Immature natural killer cell (primary cell): ENCODE measurements at places on chromosomes 4 and X. TPM values are rescaled to one million over a fixed set of nuclear protein-coding genes. Genes with fewer than 3 reads are reported as not detected.
A peak's percentile ranks its signal among the peaks of the same experiment; 100 is the strongest.

GRCh38 chr4:675980-676870 is 1.9 kb downstream of the MYL5 start:
- DNase-seq = no peak
- H3K4me3 ChIP-seq = no peak overlapping the region
- H3K36me3 ChIP-seq = peaks cover 4% of the 10 kb centered on the region
- peaks cover 13% of the 10 kb centered on the region for H3K27me3 ChIP-seq
- peaks cover 24% of the 10 kb centered on the region for H3K4me1 ChIP-seq

DNA sequence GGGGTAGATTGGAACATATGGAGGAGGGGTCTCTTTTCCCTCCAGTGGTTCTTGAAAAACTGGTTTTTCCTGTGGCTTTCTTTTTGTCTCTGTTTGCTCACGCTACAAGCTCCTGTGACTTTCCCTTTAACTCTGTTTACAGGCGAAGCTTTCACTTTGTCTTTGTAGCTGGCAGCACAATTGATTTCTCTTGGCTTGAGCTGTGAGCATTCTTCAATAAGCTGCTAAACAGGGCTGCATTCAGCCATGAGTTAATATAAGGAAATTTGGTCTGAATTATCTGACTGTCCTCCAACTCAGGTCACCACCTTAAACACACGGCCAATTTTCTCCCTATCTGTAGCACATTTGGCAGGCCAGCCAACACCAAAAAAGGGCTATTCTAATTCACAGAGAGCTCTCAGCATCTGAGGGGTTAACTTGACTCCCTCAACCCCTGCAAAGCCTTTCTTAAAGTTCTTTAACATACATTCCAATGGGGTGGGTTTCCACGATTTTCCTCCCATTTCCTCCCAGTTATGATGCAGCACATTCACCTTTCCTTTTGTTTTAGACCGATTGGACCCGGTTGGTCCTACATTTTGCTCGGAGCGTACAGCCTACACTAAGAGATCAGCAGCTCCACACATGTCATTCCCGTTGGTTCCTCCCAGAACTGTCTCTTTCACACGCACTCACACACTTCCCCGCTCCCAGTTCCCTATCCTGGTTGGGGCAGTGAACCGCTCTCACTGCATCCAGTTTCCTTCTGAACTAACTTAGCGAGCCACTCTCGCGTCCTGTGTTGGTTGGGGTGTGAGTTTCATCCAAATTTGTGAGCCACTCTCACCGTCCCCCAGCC is 45.4 kb downstream of the UGT2A3 start:
- H3K4me1 ChIP-seq = no peaks in the 10 kb centered on the region
- no peaks in the 10 kb centered on the region for H3K27me3 ChIP-seq
- no peak overlapping the region for H3K4me3 ChIP-seq
- H3K36me3 ChIP-seq = no peaks in the 10 kb centered on the region
- H3K27ac ChIP-seq = no peak overlapping the region
- no peak for DNase-seq

- no peak overlapping the region for H3K27ac ChIP-seq
- H3K4me1 ChIP-seq = no peaks in the 10 kb centered on the region
- H3K36me3 ChIP-seq = no peaks in the 10 kb centered on the region
These were observed 482.5 kb downstream of the RPA4 start for GRCh38 chrX:97366237-97366636.

GRCh38 chr4:176077561-176077960 is 11.9 kb downstream of the WDR17 start:
- no peaks in the 10 kb centered on the region for H3K36me3 ChIP-seq
- no peak for DNase-seq
- H3K4me3 ChIP-seq = no peak overlapping the region
- H3K27ac ChIP-seq = no peak overlapping the region

DNA sequence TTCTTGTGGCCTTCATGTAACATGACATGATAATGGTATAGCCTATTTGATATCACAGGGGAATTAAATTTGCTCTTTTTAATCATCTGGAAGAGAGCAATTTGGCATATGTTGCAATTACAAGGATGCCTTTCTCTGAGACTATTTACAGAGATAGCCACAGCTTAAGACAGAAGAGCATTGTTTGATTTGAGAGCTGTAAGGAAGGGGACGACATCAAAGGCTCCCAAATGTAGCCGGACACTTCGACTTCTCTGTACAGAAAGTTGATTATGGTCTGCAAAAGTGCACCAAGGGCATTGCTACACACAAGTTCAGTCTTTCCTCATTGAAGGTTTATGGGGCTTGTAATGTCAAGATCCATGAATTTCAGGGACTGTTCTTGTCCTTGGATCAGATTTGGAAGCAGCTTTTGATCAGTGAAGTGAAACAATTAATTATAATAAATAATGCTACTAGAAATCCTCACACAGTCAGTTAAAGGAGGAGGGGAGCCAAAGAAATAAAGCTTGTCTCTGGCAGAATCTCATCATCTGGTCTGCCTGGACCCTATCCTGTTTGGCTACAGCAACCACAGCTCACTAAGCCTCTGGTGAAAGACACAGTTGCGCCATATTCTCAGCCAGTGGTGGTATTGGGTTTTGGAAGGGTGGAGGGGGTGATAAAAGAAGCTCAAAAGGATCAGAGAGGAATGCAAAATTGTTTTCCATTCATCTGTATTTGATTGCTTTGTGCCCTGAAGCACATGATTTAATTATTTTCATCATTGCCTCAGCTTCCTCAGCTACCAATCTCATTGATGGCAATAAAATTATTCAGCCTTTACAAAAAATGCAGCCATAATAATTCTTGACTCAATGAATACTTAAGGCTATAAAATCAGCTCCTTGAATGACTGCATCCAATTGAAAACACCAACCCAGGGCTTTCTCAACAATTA is 654.3 kb upstream of the LCORL start:
- no peak overlapping the region for H3K27ac ChIP-seq
- H3K4me1 ChIP-seq = no peaks in the 10 kb centered on the region

DNA sequence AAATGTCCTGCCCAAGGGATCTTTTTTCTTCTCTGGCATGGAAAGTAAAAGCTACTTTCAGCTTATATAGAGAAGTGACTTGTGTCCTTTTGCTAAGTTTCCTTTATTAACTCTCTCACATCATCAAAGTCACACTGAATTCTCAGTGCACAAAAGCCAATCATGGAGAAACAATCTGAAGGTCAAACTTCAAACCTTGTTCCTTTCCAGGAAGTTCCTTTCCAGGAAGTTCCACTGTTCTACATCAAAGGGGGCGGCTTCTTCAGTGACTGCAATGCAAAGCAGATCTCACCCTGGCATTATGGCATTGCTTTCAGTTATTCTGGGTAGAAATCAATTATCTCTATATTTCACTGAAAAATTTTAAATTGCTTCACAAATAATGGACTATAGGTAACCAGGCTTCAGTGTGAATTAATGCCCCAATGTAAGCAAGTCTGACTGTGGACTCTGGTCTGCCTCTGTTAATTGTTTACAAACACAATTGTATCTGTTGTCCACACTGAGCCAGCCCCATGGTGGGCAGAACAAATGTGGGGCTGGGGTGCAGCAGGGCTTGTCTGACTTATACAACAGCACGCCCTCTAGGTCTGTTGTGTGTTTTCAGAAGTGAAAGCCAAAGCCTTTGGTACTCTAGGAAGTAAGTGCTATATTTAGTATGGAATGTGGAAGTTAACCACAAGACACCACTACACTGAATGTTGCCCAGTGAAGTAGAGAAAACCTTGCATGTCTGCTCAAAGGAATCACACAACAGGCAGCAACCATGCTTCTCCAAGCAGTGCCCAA is 98.8 kb downstream of the CDS1 start:
- H3K4me3 ChIP-seq = no peak overlapping the region
- H3K36me3 ChIP-seq = no peaks in the 10 kb centered on the region
- no peak overlapping the region for H3K27ac ChIP-seq
- peaks cover 7% of the 10 kb centered on the region for H3K4me1 ChIP-seq
- no peak for DNase-seq
- peaks cover 2% of the 10 kb centered on the region for H3K27me3 ChIP-seq

- DNase-seq = no peak
- H3K27me3 ChIP-seq = peaks cover 5% of the 10 kb centered on the region
- H3K36me3 ChIP-seq = no peaks in the 10 kb centered on the region
- H3K4me1 ChIP-seq = no peaks in the 10 kb centered on the region
- H3K4me3 ChIP-seq = no peak overlapping the region
- H3K27ac ChIP-seq = no peak overlapping the region
These were observed 14.4 kb downstream of the ANXA3 start for GRCh38 chr4:78565971-78566372.

DNA sequence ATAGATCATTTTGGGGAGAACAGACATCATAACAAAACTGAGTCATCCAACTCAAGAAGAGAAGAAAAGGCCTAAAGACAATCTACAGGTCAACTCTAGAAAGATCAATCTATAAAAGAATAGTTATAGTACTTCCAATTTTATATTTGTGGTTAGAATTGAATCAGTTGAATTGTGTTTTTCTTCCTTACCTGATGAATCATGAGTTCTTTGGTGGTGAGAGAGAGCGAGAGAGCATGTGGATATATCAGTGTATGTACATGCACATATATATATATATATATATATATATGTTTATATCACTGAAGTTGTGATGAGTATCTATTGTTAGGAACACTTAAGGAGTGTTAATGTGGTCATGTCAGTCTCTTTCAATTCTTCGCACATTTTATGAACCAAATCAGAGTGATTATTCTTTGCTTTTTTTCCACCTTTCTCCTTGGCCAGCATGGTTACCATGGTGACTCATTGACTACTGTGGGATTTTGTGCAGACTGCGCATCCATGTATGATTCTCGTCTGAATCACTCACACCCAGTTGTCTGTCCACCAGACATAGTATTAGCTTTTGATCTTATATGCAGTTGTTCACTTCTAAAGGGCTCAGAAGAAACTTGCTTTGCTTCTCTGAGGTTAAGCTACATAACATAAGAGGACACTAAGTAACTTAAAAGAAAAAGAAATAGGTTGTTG is 90.4 kb upstream of the RAB40AL start:
- H3K27ac ChIP-seq = no peak overlapping the region
- H3K4me3 ChIP-seq = no peak overlapping the region
- no peaks in the 10 kb centered on the region for H3K4me1 ChIP-seq
- no peaks in the 10 kb centered on the region for H3K27me3 ChIP-seq
- DNase-seq = no peak

DNA sequence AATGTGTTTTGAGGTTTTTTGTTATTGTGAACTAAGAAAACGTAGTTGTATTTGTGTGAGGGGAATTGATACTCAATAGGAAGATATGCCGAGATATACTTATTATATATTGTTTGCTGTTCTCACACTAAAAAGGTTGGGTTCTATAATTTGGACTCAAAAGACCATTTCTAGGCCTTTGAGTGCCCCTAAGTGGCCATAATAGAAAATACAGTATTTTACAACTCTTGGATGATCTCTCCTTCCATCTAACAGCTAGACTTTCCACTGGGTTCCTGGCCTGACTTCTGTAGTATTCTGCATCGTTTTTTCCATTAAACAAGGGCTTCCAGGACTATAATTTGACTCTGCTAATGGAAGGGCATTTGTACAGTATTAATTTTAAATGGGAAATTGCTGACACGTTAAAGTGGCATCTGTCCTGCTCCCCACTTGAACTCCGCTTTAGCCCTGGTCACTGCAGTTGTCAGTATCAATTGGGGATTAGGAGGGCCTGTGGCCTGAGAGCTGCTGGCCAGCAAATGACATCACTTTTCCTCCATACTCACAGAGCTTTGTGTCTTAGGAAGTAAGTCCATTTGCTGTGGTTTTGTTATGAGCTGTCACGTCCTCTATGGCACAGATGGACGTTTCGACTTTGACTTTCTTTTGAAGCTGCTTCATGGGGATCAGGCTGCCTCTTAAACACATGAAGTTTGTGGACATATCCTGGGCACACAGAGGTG is 176.9 kb downstream of the SLIT2 start:
- no peaks in the 10 kb centered on the region for H3K4me1 ChIP-seq
- H3K36me3 ChIP-seq = no peaks in the 10 kb centered on the region
- H3K4me3 ChIP-seq = no peak overlapping the region
- no peak for DNase-seq
- H3K27me3 ChIP-seq = peaks cover 1% of the 10 kb centered on the region
- H3K27ac ChIP-seq = no peak overlapping the region

- no peaks in the 10 kb centered on the region for H3K36me3 ChIP-seq
- H3K4me3 ChIP-seq = no peak overlapping the region
- DNase-seq = no peak
These were observed 143.9 kb downstream of the SOX3 start for GRCh38 chrX:140360924-140361323.

GRCh38 chr4:2893772-2894171 is 50.1 kb downstream of the ADD1 start:
- no peaks in the 10 kb centered on the region for H3K27me3 ChIP-seq
- peak overlapping the region; percentile 16 for H3K27ac ChIP-seq
- DNase-seq = no peak
- H3K4me1 ChIP-seq = peaks cover 9% of the 10 kb centered on the region
- H3K36me3 ChIP-seq = peaks cover 17% of the 10 kb centered on the region

The TMEM128 gene
- 45.6 TPM for polyA plus RNA-seq

The CT45A10 gene
- polyA plus RNA-seq = not detected

The FGF13 gene
- not detected for polyA plus RNA-seq

The NHSL2 gene
- 10.6 TPM for polyA plus RNA-seq

The ALAS2 gene
- polyA plus RNA-seq = 0.82 TPM
